ENCODE measurements at places on chromosomes 5 and 9.

GRCh38 chr9:135152614-135153334 lies 65.3 kb downstream of the OLFM1 start:
- H3K27me3 ChIP-seq = no peaks in the 10 kb centered on the region
- H3K4me1 ChIP-seq = no peaks in the 10 kb centered on the region
- no peak overlapping the region for H3K4me3 ChIP-seq
- DNase-seq = no peak
- H3K36me3 ChIP-seq = no peaks in the 10 kb centered on the region

GRCh38 chr9:21392270-21392669 lies 7.1 kb upstream of the IFNA2 start:
- H3K27ac ChIP-seq = no peak overlapping the region
- H3K36me3 ChIP-seq = no peaks in the 10 kb centered on the region
- H3K4me1 ChIP-seq = no peaks in the 10 kb centered on the region

- no peaks in the 10 kb centered on the region for H3K27me3 ChIP-seq
- H3K27ac ChIP-seq = peak overlapping the region; percentile 53
- no peak overlapping the region for H3K4me3 ChIP-seq
- no peaks in the 10 kb centered on the region for H3K36me3 ChIP-seq
- DNase-seq = no peak
- H3K4me1 ChIP-seq = no peaks in the 10 kb centered on the region
Measured at GRCh38 chr9:72533322-72533721, 11.9 kb downstream of the TMC1 start.

DNA sequence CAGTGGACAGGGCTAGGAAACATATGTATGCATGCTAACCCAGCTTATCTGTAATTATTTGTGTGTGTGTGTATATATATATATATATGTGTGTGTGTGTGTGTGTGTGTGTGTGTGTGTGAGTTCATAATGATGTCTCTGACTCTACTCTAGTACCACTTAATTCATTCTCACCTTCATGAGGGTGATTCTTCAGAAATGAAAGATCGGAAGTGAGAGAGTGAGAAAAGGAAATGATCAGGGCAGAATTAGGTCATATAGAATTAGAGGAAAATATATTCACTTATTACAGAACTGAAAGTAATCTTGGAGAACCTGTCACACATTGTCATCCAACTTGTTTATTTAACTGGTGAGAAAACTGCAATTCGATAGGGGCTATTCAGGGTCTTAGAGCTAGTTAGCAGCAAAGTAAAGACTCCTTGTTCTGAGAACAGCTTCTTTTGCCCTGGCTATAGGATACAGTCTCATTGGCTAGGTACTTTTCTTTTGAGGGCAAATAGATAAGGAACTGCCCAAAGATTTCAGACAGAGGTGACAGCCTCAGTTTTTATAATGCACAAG lies 58.8 kb downstream of the C9orf153 start:
- no peaks in the 10 kb centered on the region for H3K27me3 ChIP-seq
- H3K27ac ChIP-seq = no peak overlapping the region
- no peaks in the 10 kb centered on the region for H3K36me3 ChIP-seq
- no peaks in the 10 kb centered on the region for H3K4me1 ChIP-seq

- H3K36me3 ChIP-seq = no peaks in the 10 kb centered on the region
- H3K27ac ChIP-seq = no peak overlapping the region
- H3K27me3 ChIP-seq = no peaks in the 10 kb centered on the region
- no peak overlapping the region for H3K4me3 ChIP-seq
- DNase-seq = no peak
Measured at GRCh38 chr5:115388240-115388639, 91.8 kb upstream of the CCDC112 start.

GRCh38 chr5:66438087-66438486 lies 158.1 kb upstream of the MAST4 start:
- no peak overlapping the region for H3K27ac ChIP-seq
- H3K36me3 ChIP-seq = no peaks in the 10 kb centered on the region
- no peak overlapping the region for H3K4me3 ChIP-seq
- H3K27me3 ChIP-seq = no peaks in the 10 kb centered on the region
- no peak for DNase-seq

DNA sequence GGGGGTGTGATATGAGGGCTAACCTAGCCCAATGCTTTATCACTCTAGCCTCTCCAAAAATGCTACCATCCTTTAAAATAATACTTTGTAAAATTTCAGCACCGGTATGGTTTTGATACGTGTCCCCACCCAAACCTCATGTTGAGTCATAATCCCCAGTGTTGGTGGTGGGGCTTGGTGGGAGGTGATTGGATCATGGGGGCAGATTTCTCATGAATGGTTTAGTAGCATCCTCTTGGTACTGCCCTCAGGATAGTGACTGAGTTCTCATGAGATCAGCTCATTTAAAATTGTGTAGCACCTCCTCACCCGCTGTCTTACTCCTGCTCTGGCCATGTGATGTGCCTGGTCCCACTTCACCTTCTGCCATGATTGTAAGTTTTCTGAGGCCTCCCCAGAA lies 35.0 kb upstream of the ANKH start:
- no peak for DNase-seq
- H3K27me3 ChIP-seq = no peaks in the 10 kb centered on the region
- H3K36me3 ChIP-seq = no peaks in the 10 kb centered on the region
- no peak overlapping the region for H3K4me3 ChIP-seq
- no peak overlapping the region for H3K27ac ChIP-seq
- H3K4me1 ChIP-seq = no peaks in the 10 kb centered on the region

GRCh38 chr9:93505541-93506132 lies 52.3 kb upstream of the FAM120AOS start:
- no peaks in the 10 kb centered on the region for H3K36me3 ChIP-seq
- peak overlapping the region; percentile 60 for H3K27ac ChIP-seq
- H3K4me3 ChIP-seq = no peak overlapping the region
- no peaks in the 10 kb centered on the region for H3K27me3 ChIP-seq

DNA sequence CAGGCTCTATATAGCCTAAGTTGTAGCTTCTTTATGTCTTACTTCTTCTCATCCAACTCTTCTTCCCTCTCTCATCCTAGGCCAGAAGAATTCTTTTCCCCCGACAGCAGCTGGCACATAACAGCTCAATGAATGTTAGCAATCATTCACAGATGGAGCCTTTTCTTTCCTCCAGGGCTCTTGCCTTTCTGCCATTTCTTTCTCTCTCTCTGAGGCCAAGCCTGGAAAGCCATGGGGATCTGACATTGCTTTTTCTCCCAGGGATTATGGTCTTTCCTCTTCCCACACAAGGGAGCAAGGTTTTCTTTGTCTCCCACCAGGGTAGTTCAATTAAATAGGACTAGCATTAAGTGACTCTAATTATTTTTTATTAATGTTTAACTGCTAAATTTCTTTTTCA lies 20.5 kb downstream of the SMIM15 start:
- no peaks in the 10 kb centered on the region for H3K27me3 ChIP-seq
- no peaks in the 10 kb centered on the region for H3K36me3 ChIP-seq

GRCh38 chr9:78620303-78620702 lies 323.4 kb downstream of the PSAT1 start:
- DNase-seq = no peak
- no peaks in the 10 kb centered on the region for H3K4me1 ChIP-seq
- H3K27me3 ChIP-seq = no peaks in the 10 kb centered on the region
- no peaks in the 10 kb centered on the region for H3K36me3 ChIP-seq
- H3K27ac ChIP-seq = no peak overlapping the region

DNA sequence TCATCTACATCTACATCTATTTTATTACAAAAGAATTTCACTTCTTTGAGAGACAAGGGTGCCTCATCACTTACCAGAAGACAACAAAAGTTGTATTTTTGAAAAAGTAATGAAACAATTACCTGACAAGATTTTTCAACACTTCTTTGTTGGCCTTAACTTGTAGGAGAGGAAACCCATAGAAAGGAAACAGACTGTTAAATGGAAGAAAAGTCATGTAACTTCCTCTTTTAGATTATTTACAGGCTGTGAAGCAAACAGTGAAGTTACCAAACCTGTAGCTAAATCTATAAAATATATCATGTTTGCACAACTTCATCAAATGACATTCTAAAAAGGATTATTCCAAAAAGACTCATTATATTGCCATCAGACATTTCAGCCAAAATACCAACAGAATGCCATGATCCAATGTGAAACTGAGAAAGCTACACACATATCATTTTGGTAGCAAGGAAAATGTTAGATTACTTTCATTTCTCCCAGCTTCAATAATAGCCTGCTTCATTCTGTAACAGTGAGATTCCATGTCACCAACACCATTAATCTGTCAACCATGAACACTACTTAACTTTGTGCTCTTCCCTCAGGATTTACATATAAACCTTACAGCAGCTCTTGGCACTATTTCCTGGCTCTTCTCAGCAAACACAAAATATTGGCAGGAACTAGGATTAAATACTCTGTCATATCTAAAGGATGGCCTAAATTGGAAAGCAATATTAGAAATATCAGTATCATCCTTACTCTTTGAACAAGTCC lies 122.5 kb downstream of the MCTP1 start:
- H3K36me3 ChIP-seq = no peaks in the 10 kb centered on the region
- no peaks in the 10 kb centered on the region for H3K27me3 ChIP-seq
- no peak overlapping the region for H3K27ac ChIP-seq
- DNase-seq = no peak
- H3K4me1 ChIP-seq = no peaks in the 10 kb centered on the region

DNA sequence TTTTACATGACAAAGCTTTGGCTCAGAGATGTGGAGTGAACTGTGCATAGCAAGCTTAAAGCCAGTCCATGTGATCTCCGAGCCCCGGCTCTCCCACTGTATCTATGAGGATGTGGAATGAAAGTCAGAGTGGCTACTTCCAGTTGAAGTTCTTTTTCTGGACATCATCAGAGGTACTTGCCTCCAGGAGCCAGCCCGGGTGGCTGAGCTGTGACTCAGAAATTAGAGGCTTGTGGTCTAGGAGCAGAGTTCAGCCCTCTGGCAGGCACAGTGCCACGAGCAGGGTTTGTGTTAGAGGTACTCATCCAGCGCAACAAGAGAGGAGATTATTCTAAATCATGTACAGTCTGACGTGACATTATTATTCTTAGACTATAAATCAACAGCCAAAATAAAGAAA lies 322.5 kb downstream of the CDK5RAP2 start:
- no peaks in the 10 kb centered on the region for H3K36me3 ChIP-seq
- no peak for DNase-seq
- no peak overlapping the region for H3K27ac ChIP-seq

DNA sequence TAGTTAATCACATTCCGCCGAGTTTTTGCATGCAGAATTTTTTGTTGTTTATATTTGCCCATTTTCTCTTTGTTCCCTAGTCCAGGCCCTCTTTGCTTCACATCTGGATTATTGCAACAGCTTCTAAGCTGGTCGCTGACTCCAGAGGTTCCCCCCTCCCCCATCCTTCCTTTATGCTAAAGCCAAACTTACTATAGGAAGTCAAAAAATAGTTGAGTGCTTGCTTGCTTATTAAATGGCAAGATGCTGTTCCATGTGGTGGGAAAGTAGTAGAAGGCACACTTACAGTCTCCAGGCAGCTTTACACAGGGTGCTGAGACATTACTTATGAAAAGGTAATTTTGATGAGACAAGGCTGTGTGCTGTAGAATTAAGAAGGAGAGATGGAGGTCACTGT lies 1.3 kb downstream of the ZBTB34 start:
- no peak for DNase-seq
- H3K27ac ChIP-seq = peak overlapping the region; percentile 94
- H3K36me3 ChIP-seq = no peaks in the 10 kb centered on the region
- no peaks in the 10 kb centered on the region for H3K27me3 ChIP-seq
- H3K4me3 ChIP-seq = peak overlapping the region; percentile 68
- peaks cover 16% of the 10 kb centered on the region for H3K4me1 ChIP-seq

DNA sequence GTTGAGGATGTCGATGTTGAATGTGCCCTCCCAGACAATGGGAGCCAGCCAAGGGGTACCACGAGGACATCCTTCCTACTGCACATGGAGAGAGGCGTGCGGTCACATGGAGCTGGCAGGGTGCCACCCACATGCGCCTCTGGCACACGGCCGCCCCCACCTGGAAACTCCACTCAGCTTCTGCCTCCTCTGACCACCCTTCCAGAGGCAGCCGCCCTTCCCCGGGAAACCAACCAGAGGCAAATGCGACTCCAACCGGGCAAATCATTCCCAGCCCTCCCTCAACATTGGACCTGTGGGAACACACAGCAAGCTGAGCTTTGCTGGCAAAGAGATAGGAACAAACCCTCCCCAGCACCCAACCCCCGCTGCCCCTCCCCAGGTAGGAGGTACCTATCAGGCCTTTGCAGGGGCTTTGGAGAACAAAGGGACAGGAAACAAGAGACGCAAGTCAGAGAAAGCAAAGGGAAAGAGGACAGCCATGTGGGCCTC lies 17.5 kb downstream of the ABO start:
- no peak overlapping the region for H3K27ac ChIP-seq
- H3K4me3 ChIP-seq = no peak overlapping the region
- H3K4me1 ChIP-seq = peaks cover 19% of the 10 kb centered on the region
- no peaks in the 10 kb centered on the region for H3K27me3 ChIP-seq

DNA sequence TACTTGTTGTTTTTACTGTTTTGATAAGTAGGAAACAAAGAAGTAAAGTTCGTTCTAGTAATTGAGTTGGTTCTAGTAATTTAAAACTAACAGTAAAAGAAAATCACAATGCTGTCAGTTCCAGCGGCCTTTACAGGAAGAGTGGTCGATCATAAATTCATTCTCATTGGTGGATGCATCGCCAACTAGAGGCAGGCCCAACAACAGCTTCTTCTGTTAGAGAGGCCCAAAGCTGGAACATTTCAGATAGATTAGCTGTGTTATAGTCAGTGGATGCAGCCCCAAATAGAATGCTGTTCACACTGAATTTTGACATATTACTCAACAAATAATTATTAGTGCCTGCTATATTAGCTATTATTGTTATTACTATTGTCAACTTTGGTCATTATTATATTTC lies 80.8 kb downstream of the ARRDC3 start:
- no peaks in the 10 kb centered on the region for H3K4me1 ChIP-seq
- DNase-seq = no peak
- H3K4me3 ChIP-seq = no peak overlapping the region
- no peaks in the 10 kb centered on the region for H3K36me3 ChIP-seq

DNA sequence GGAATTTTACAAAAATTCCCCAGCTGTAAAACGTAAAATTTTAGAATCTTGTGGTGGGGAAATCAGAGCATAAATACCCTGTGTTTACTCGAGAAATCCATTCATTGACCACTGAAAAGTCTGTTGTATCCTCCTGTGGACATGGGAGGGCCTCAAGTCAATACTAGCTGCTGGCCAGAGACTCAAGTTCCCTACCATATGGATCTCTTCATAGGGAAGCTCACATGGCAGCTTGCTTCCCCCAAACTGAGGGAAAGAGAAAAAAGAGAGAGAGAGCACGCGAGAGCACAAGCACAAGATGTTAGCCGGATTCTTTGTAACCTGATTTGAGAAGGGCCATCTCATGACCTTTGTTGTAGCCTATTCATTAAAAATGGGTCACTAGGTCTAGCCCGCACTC lies 591.9 kb downstream of the LRRC70 start:
- no peak for DNase-seq
- H3K4me1 ChIP-seq = no peaks in the 10 kb centered on the region
- no peaks in the 10 kb centered on the region for H3K27me3 ChIP-seq

GRCh38 chr9:23717505-23717904 lies 108.5 kb downstream of the ELAVL2 start:
- H3K36me3 ChIP-seq = no peaks in the 10 kb centered on the region
- no peak overlapping the region for H3K4me3 ChIP-seq
- no peak overlapping the region for H3K27ac ChIP-seq
- DNase-seq = no peak

DNA sequence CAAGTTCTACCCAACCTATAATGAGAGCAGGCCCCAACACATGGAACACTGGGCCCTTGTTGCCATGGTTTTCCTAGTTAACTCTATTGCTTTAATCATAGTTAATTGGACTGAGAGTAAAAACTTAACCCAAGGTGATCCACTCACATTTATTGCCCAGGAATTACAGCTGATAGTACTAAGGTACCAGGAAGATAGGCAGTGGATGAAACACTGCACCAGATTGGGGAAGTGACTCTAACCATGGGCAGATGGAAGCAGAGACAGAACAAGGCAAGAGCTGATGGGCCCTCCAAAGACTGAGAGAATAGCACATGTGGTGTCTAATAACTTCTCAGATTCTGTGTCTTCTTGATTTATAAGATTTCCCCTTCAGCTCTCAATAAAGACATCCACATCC lies 145.7 kb upstream of the TRIM32 start:
- DNase-seq = no peak
- no peaks in the 10 kb centered on the region for H3K27me3 ChIP-seq
- H3K4me1 ChIP-seq = no peaks in the 10 kb centered on the region
- no peak overlapping the region for H3K4me3 ChIP-seq

Measured in transverse colon (tissue), 4 donors.